Left cardiac atrium (tissue), 4 donors: ENCODE measurements at places on chromosomes 2 and 18. TPM values are rescaled to one million over a fixed set of nuclear protein-coding genes. Genes with fewer than 3 reads are reported as not detected.
A peak's percentile ranks its signal among the peaks of the same experiment; 100 is the strongest.

GRCh38 chr2:119389615-119390306, 23.0 kb downstream of the DBI start:
- DNase-seq: peak; percentile 70

TMEFF2 gene
- 0.08 TPM for total RNA-seq

- DNase-seq: no peak
Observed at GRCh38 chr2:5617796-5618195, 74.4 kb upstream of the SOX11 start.

- no peak for DNase-seq
Observed at GRCh38 chr18:6776188-6776587, 46.7 kb downstream of the ARHGAP28 start.

DNA sequence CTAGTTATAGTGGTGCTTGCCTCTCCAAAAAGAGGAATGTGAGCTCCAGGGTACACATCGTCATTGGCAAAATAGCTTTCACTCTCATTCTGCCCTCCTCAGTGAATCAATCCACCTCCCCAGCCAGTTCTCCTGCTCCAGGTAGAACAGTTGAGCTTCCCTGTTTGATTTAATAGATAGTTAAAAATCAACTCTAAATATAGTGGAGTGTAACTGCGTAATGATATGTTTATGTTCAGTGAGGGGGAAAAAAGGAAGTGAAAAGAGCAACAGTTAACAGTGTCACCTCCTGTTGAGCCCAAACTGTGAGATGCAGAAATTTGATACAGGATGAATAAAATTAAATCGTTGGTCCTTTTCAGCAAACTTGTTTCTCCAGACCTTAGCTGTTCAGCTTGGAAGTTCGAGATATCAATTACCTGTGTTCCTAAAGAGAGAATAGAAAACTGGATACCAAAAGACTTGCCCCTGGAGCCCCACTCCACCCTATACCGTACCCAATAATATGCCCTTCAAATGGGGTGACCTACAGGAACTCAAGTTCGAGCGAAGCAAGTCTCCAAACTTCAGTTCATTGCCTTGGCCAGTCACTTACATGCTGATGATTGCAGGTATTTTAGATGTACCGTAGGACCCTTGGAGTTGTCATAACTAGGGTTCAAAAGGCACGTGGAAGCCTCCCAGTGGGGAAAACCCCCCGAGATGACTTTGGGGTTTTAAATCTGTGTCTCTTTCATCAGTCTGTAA, 708.4 kb downstream of the RNF144A start:
- no peak for DNase-seq

GRCh38 chr2:201308914-201309313, 48.2 kb downstream of the FLACC1 start:
- no peak for DNase-seq

DNA sequence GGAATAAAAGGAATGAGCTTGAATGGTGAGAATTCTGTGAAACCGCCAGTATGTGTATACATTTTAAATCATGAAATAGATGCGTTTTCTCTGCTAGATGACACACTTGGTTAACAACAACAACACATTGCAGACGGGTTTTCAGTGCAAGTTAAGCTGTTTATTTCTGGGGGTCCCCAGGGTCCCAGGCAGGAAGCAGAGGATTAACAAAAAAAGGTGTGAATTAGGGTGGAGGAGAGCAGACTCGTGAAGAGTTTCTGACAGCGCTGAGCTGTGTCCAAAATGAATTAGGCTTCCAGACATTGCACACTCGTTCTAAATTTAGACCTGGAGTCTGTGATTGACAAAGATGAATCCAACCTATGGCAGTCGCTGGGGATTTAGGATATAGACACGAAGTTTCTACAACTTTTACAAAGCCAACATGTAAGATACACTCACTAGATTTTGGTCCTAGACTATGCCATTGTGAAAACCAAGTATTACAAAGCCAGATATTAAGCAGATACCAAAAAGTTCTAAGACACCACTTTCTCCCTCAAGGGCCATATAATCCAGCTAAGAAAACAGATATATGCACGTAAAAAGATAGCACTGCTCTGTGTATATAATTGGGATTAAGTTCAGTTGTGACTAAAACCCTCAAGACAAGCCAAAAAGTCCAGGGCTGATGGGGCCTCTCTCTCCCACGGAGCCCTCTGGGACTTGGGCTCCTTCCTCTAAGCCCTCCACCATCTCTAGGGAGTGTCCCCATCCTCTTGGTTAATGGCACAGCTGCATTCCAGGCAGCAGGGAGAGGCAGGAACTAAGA, 120.2 kb downstream of the ACAA2 start:
- no peak for DNase-seq
